ENCODE measurements at places on chromosomes 3 and 15. TPM values are rescaled to one million over a fixed set of nuclear protein-coding genes. Genes with fewer than 3 reads are reported as not detected.

DNA sequence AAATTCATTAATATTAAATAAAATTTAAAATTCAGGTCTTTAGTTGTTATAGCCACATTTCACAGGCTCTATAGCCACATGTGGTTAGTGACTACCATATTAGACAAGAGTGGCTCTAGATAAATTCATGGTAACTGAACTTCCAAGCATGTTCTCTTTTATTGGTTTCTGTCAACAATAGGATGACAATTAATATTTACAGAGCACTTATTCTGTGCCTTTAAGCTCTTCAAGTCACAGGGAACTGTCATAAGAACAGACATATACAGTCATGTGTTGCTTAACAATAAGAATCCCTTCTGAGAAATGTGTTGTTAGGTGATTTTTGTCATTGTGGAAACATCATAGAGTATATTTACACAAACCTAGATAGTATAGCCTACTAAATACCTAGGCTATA, 38.8 kb upstream of the SLC25A36 start:
- no peaks in the 10 kb centered on the region for H3K4me1 ChIP-seq
- no peaks in the 10 kb centered on the region for H3K36me3 ChIP-seq
- no peaks in the 10 kb centered on the region for H3K27me3 ChIP-seq
- no peak overlapping the region for H3K4me3 ChIP-seq

- H3K4me1 ChIP-seq, result peaks cover 9% of the 10 kb centered on the region
- no peaks in the 10 kb centered on the region for H3K27me3 ChIP-seq
- H3K4me3 ChIP-seq, result no peak overlapping the region
- H3K36me3 ChIP-seq, result no peaks in the 10 kb centered on the region
Measured at GRCh38 chr3:149535333-149535685, 60.8 kb downstream of the TM4SF4 start.

GRCh38 chr3:197381371-197381770, 83.0 kb upstream of the DLG1 start:
- no peaks in the 10 kb centered on the region for H3K4me1 ChIP-seq
- H3K27me3 ChIP-seq, result no peaks in the 10 kb centered on the region
- H3K27ac ChIP-seq, result no peak overlapping the region
- DNase-seq, result no peak
- H3K4me3 ChIP-seq, result no peak overlapping the region

- no peaks in the 10 kb centered on the region for H3K4me1 ChIP-seq
- DNase-seq, result no peak
- no peaks in the 10 kb centered on the region for H3K36me3 ChIP-seq
Measured at GRCh38 chr3:33322412-33322811, 45.2 kb downstream of the FBXL2 start.

DNA sequence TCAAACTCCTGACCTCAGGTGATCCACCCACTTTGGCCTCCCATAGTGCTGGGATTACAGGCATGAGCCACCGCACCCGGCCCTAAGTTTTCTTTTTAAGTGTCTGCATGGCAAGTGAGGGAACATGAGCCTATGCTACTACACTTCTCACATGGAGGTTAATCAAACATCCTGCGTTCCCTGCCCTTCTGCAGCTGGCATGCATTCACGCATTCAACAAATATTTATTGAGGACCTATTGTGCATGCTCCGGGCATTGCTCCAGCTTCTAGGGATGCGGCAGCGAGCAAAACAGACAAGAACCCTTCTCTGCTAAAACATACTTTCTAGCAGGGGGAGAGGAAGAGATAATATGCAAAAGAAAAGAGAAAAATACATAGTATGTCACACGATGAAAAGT, 42.6 kb upstream of the ACKR4 start:
- H3K4me3 ChIP-seq, result no peak overlapping the region
- no peaks in the 10 kb centered on the region for H3K36me3 ChIP-seq
- no peaks in the 10 kb centered on the region for H3K27me3 ChIP-seq

GRCh38 chr3:13546667-13547171, 2.2 kb upstream of the FBLN2 start:
- no peak for DNase-seq
- H3K27ac ChIP-seq, result no peak overlapping the region
- H3K4me3 ChIP-seq, result no peak overlapping the region
- peaks cover 44% of the 10 kb centered on the region for H3K4me1 ChIP-seq
- H3K27me3 ChIP-seq, result no peaks in the 10 kb centered on the region
- no peaks in the 10 kb centered on the region for H3K36me3 ChIP-seq

GRCh38 chr15:77983708-77984445, 93.6 kb downstream of the TBC1D2B start:
- H3K4me3 ChIP-seq, result no peak overlapping the region
- H3K27me3 ChIP-seq, result no peaks in the 10 kb centered on the region
- H3K4me1 ChIP-seq, result peaks cover 19% of the 10 kb centered on the region
- no peaks in the 10 kb centered on the region for H3K36me3 ChIP-seq

DNA sequence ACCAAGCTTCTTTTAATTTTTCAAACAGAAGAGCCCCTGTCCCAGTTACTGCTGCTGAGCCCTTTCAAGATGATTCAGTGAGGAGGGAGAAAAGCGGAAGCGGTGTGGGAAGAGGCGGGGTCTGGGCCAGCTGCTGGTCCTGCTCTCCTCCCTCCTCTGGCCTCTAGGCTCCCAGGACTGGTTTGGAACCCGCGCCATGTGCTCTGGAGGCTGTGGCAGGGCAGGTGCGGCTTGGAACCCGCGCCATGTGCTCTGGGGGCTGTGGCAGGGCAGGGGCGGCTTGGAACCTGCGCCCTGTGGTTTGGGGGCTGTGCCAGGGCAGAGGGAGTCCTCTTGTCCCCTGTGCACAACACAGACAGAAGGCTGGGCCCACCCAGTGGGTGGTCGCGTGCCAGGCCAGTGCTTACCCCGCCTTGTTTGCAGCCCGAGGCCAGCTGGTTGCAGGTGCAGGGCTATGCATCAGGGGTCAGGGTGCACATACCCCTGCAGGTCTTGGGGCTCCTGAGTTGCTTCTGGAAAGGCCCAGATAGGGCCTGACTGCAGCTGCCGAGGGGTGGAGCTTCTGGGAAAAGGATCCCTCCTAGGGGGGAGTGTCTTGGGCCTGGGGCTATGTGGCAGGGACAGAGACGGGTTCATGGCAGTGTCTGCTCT, 12.2 kb downstream of the ALG1L2 start:
- no peak overlapping the region for H3K27ac ChIP-seq
- no peaks in the 10 kb centered on the region for H3K27me3 ChIP-seq
- H3K4me3 ChIP-seq, result no peak overlapping the region

Gene TGM4
- total RNA-seq, result not detected

Gene ST3GAL6
- 9.9 TPM for total RNA-seq

Gene NRROS
- 35.2 TPM for total RNA-seq

Gene RTP4
- total RNA-seq, result 12.1 TPM

Gene ARF4
- 88.7 TPM for total RNA-seq

Gene GOLGA8T
- total RNA-seq, result not detected

Gene SCG3
- 0.16 TPM for total RNA-seq
